ENCODE measurements at places on chromosomes 7 and 10.

GRCh38 chr10:51077074-51077473 is 2.8 kb downstream of the PRKG1 start:
- DNase-seq: no peak

- no peak for DNase-seq
Observed at GRCh38 chr10:8473205-8473604, 418.7 kb downstream of the GATA3 start.

DNA sequence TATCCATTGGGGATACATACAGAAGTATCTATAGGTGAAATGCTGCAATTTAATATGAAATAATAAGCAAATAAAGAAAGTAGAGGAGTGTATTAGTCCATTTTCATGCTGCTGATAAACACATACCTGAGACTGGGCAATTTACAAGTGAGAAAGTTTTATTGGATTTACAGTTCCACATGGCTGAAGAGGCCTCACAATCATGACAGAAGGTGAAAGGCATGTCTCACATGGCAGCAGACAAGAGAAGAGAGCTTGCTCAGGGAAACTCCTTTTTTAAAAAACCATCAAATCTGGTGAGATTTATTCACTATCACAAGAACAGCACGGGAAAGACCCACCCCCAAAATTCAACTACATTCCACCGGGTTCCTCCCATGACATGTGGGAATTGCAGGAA is 82.8 kb upstream of the TRIM24 start:
- no peak for DNase-seq

- no peak for DNase-seq
Observed at GRCh38 chr10:110864662-110865140, 7.0 kb upstream of the PDCD4 start.

DNA sequence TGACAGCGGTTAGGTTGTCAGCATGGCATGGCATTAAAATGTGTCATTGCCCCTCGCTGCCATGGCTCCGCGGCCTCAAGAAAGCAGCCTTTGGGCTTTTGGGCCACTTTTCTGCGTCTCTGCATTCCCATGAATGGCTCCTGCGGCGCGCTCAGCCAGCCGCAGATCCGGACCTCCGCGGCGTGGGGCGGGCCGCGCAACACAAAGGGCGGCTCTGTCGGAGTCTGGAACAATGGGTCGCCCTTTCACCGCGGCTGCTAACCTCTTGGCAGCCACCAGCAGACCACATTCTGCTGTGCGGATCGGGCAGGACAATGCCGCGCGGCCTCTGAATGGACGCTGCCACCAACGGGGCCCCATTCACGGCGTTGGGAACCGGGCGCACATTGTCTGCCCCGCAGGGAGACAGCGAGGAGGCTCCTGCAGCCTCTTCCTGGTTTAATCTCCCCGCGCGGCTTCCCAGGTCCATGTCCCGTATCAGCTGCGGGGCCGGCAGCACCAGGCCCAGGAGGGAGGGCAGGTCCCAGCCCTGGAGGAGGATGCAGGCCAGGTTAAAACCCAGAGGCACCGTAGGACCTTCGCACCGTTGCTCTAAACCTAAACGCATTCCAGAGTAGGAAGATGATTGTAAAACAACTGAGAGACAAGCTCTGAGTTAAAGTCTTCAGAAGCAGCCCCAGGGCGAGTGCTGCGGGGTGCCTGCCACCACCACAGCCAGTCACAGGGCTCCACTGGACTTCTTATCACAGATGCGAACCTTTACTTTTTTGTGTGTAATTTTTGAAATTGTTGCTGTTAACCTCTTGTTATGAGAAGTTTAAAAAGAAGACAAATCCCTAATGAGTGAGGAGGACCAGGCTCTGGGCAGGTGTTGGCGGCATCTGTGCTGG is 71.6 kb downstream of the NKX6-2 start:
- no peak for DNase-seq

- DNase-seq: peak; percentile 85
Observed at GRCh38 chr7:55127622-55128081, 108.8 kb downstream of the EGFR start.

- DNase-seq: no peak
Observed at GRCh38 chr7:83305027-83305426, 142.3 kb upstream of the PCLO start.

GRCh38 chr7:1244700-1245523 is 12.2 kb downstream of the UNCX start:
- DNase-seq: no peak

GRCh38 chr10:98361131-98362025 is 53.6 kb downstream of the PYROXD2 start:
- DNase-seq: peak; percentile 49

GRCh38 chr10:43982250-43982649 is 333.6 kb upstream of the ZNF32 start:
- no peak for DNase-seq

DNA sequence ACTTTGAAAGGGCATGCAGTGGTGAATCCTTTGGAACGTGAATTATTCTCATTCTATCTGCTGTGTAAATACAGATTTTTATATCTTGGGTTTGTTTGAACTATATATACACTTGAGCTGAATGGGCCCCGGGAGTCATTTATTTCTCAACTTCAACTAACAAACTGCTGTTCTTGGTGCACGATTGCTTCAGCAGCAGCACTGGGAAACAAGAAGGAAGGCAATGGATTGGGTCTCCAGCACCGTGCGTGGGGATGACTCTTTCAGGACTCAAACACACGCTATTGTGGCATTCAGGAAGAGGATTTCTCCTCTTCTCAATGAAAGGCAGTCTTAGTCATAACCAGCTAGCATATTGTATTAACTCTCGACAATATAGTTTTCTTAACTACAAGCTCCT is 226.0 kb upstream of the NFE2L3 start:
- no peak for DNase-seq

GRCh38 chr10:78620985-78621799 is 447.6 kb upstream of the ZMIZ1 start:
- DNase-seq: peak; percentile 32

- no peak for DNase-seq
Observed at GRCh38 chr10:117318909-117319308, 56.3 kb downstream of the PDZD8 start.

GRCh38 chr10:79442171-79443040 is 3.0 kb downstream of the ZCCHC24 start:
- DNase-seq: no peak

GRCh38 chr10:19947656-19948055 is 131.4 kb downstream of the PLXDC2 start:
- no peak for DNase-seq

DNA sequence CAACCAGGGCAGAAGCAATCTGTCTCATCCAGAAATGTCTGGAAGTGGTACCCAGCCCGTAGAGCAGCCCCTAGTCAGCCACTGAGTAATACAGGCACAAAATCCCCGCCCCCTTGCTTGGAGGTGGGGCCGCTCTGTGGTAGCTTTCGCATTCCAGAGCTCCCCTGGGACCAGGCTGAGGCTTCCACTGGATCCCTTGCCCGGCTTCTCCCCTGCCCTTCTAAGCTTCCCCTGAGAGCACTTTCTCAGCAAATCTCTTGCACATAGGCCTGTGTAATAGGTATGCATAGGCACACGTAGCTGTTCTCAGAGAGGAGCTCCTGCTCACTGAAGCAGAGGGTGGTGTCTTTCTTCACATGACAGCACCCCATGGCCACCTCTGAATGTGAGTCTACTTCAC is 144.2 kb downstream of the BMS1 start:
- no peak for DNase-seq

DNA sequence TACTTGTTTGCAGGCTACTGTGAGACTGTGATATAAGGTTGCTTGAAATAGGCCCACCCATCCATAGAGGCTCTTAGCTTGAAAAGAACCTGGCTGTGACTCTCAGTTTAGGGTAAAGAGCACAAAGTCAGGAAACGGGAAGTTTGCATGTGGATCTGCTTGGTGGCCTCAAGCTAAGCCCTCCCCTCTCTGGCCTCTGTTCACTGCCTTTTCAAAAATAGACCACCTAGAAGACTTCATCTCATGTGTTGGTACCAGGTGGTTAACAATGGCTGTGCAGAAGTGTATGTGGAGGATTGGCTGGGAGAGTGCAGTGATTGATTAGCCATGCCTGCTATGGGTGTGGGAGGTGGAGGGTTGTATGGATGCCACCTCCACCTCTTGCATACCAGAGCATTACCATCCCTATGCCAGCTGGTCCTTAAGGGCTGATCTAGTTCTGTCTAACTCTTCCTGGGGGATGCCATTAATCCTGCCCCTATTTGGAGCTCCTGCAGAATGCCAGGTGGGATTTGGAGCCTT is 122.0 kb downstream of the ZMIZ1 start:
- DNase-seq: no peak

GRCh38 chr10:131925716-131926115 is 24.9 kb downstream of the PPP2R2D start:
- DNase-seq: no peak

GRCh38 chr7:69104023-69104422 is 494.3 kb upstream of the AUTS2 start:
- DNase-seq: no peak

DNA sequence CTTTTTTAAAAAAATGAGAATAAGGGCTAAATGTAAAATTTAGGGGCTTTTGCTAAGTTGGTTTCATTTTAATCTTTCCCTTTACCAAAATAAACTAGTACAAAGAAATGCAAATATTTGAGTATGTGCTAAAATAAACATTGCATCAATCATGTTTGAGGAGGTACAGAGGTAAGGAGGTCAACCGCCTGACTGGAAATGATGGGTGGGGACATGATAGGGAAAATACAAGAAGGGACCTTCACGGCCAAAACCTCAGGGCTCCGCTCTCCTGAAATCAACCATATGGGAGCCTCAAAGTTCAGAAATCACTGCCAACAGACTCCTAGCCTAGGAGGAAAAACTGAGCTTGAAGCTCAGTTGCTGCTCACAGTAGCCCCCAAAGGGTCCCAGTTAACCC is 207.6 kb downstream of the AHR start:
- no peak for DNase-seq

- no peak for DNase-seq
Observed at GRCh38 chr7:16634271-16634738, 11.2 kb downstream of the ANKMY2 start.

DNA sequence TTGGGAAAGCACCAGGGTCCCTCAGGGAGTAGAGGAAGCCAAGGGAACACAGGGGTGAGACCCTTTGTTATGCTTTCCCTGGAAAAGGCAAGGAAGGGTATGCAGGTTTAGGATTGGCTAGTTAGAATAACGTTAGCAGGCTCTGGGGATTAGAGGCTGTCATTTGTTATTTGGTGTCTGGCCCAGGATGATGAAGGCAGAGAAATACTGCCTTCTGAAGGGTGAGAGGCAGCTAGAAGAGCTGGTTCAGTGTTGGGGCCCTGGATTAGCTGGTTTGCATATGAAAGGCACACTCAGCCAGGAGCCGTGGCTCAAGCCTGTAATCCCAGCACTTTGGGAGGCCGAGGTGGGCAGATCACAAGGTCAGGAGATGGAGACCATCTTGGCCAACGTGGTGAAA is 3.0 kb upstream of the PILRA start:
- no peak for DNase-seq

GRCh38 chr10:116565534-116565933 is 19.8 kb downstream of the PNLIP start:
- DNase-seq: no peak

GRCh38 chr10:70074971-70075370 is 22.3 kb downstream of the MACROH2A2 start:
- no peak for DNase-seq

DNA sequence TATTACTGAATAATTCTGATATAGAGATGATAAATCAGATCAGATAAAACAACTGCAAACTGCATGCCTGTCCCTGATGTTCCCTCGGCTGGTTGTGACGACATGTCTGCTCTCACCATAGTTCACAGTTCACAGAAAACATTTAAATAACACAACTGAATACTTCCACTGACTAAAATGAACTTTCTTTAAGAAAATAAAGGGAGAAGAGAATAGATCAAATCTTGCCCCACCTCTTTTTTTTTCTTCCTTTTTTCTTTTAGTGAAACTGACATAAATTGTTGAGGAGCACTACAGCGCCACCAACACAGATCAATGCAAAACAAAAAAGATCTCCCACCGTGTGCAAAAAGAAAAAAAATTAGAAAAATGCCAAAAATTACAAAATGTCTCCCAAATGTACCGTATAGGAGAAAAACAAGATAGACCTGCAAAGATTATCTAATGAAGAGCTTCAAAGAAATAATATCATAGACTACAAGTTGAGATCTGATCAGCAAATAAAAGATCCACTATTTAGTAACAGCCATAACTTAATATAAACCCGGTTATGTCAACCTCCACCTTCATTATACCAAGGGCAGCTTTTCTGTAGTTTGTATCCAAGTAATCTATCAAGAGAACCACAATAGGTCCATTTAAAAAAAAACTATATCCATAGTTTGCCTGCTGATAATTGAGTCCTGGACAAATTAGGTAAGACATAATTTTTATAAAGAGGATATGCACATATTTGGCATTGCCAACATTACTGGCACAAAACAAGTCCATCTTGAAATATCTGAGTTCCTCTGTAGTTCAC is 30.7 kb upstream of the EPC1 start:
- peak; percentile 78 for DNase-seq

DNA sequence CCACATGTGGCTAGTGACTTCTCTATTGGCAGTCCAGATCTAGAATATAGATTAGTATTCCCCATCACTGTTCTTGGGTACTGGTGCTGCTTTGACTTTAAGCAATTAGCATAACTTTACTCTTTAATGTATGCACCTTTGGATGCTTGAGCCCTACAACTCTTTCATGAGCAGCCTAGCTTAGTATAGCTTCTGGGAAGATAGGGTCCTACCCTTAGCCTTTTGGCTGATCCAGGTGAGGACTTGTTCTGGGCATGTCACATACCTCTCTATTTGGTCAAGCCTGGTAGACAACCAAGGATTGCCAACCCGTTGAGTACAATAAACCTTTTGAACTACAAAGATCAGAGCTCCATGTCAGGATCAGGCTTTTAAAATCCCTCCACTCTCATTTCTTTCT is 17.7 kb downstream of the PCGF5 start:
- no peak for DNase-seq

DNA sequence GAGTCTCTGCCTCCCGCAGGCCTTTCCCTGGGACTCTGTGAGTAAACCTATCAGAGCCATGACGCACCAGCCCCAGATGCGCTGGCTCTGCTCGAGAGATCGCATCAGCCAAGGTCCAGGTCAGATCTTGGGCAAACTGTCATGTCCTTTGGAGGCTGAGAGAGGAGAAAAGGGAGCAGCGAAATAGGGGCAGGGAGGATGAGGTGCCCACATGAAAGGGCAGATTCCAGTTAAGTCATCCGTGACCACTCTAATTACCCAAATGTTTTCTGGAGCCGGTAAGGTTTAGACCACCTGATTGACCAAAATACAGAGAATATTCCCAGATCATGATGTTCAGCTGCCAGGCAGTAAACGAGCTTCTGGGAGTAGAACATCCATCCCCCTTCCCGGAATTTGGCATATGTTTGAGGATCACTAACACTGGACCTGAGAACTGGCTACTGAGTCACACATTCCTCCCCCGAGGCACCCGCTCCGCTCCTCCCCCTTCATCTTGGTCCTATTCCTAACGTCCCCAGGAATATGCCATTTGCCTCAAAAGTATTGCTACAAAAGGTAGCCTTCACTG is 88.0 kb downstream of the FGFR2 start:
- no peak for DNase-seq

- peak; percentile 59 for DNase-seq
Observed at GRCh38 chr7:135178364-135178763, 7.9 kb upstream of the CYREN start.

Data from right lung (tissue), 10 donors.